ENCODE measurements at places on chromosomes 5 and 9. TPM values are rescaled to one million over a fixed set of nuclear protein-coding genes. Genes with fewer than 3 reads are reported as not detected.
A peak's percentile ranks its signal among the peaks of the same experiment; 100 is the strongest.

DNA sequence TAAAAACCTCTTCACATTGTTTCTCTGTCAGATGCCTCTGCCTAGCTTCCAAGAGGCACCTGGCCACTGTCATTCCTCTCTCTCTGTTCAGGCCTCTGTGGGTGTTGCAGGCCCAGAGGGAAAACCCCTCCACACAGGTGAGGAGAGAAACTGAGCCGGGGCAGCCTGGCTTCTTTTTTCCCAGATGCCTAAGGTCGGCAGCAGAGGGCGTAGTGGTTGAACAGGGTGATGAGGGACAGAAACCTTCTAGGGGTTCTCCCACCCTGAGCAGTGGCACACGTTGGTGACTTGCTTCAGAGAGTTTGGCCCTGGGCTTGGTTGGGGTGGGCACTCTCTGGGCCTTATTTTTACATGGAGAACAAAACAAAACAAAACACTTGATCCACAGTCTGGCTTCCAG, 12.2 kb downstream of the IL9 start:
- DNase-seq = no peak
- no peaks in the 10 kb centered on the region for H3K36me3 ChIP-seq
- no peak overlapping the region for H3K4me3 ChIP-seq
- peaks cover 2% of the 10 kb centered on the region for H3K27me3 ChIP-seq

Gene EDIL3
- 149 TPM for polyA plus RNA-seq

DNA sequence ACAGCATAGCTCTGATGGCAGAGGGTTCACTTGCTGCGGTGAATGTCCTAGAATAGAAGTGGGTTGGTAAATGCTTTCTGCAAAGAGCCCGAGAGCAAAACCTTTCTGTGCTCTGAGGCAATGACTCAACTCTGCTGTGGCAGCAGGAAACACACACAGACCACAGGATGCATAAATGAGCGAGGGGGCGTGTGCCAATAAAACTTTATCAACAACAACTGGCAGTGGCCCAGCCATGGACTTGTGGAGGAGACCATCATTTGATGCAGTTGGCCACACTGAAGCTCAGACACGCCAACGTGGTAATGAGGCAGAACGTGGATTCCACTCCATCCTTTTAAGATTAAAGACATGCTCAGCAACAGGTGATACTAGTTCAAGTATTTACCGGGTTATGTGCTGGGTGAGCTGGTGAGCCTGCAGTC, 6.8 kb downstream of the MRPL36 start:
- H3K27me3 ChIP-seq = no peaks in the 10 kb centered on the region
- peaks cover 17% of the 10 kb centered on the region for H3K36me3 ChIP-seq
- H3K4me3 ChIP-seq = no peak overlapping the region
- peaks cover 20% of the 10 kb centered on the region for H3K4me1 ChIP-seq
- peak overlapping the region; percentile 38 for H3K27ac ChIP-seq
- DNase-seq = peak; percentile 97

DNA sequence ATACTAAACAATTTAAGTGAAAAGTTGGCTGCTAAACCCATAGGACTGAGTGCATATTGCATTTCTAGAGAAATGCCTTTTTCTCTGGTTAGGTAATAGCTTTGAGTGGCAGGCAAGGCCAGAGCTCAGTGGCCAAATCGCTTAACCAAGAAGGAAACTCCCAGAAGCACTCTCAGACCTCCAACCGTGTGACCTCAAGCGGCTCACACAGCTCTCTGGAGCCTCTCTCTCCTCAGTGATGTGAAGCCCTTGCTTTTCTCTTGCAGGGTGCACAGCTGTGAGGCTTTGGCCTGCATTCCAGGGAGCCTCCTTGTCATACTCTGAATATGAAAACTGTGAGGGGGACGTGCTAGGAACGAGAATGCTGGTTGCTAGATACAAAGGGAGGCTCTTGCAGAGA, 106.7 kb downstream of the INSYN2B start:
- H3K4me3 ChIP-seq = no peak overlapping the region
- DNase-seq = peak; percentile 72
- H3K36me3 ChIP-seq = no peaks in the 10 kb centered on the region
- no peaks in the 10 kb centered on the region for H3K4me1 ChIP-seq
- H3K27ac ChIP-seq = no peak overlapping the region
- no peaks in the 10 kb centered on the region for H3K27me3 ChIP-seq

- peaks cover 9% of the 10 kb centered on the region for H3K4me1 ChIP-seq
- H3K4me3 ChIP-seq = peak overlapping the region; percentile 55
- peaks cover 15% of the 10 kb centered on the region for H3K36me3 ChIP-seq
- H3K27me3 ChIP-seq = no peaks in the 10 kb centered on the region
Observed at GRCh38 chr5:172768098-172768572, 2.9 kb downstream of the DUSP1 start.

- H3K4me1 ChIP-seq = peaks cover 10% of the 10 kb centered on the region
- H3K27me3 ChIP-seq = no peaks in the 10 kb centered on the region
- no peak overlapping the region for H3K27ac ChIP-seq
- H3K4me3 ChIP-seq = no peak overlapping the region
- H3K36me3 ChIP-seq = no peaks in the 10 kb centered on the region
Observed at GRCh38 chr9:114249424-114250234, 73.3 kb upstream of the ORM1 start.

- H3K4me3 ChIP-seq = no peak overlapping the region
- H3K4me1 ChIP-seq = no peaks in the 10 kb centered on the region
- DNase-seq = no peak
- no peaks in the 10 kb centered on the region for H3K36me3 ChIP-seq
- H3K27me3 ChIP-seq = no peaks in the 10 kb centered on the region
Observed at GRCh38 chr5:135729321-135729786, 105.1 kb upstream of the SLC25A48 start.

GRCh38 chr9:113993838-113994540, 84.1 kb downstream of the AMBP start:
- no peak overlapping the region for H3K27ac ChIP-seq
- peaks cover 3% of the 10 kb centered on the region for H3K36me3 ChIP-seq
- H3K4me1 ChIP-seq = peaks cover 8% of the 10 kb centered on the region
- no peaks in the 10 kb centered on the region for H3K27me3 ChIP-seq
- H3K4me3 ChIP-seq = no peak overlapping the region
- DNase-seq = peak; percentile 72
